ENCODE measurements at places on chromosomes 1 and 21.

GRCh38 chr1:2833454-2834145 is 32.1 kb upstream of the TTC34 start:
- DNase-seq: no peak

DNA sequence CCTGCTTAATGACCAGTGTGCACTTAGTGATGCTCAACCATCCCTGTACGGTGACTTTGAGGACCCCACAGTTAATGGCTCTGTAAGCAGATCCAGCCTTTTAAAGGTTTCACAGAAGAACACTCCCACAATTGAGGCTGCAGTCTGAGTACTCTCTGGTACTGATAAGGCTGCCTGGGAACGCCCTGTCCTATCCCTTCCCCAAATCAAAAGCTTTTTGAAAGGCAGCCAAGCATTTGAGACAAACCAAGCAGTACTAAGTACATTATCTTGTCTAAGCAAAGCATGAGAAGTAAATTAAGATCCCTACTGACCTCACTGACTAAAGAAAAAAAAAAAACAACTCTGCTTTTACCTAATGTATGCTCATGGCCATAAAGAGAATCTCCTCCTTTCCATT is 60.7 kb downstream of the SH3GLB1 start:
- no peak for DNase-seq

DNA sequence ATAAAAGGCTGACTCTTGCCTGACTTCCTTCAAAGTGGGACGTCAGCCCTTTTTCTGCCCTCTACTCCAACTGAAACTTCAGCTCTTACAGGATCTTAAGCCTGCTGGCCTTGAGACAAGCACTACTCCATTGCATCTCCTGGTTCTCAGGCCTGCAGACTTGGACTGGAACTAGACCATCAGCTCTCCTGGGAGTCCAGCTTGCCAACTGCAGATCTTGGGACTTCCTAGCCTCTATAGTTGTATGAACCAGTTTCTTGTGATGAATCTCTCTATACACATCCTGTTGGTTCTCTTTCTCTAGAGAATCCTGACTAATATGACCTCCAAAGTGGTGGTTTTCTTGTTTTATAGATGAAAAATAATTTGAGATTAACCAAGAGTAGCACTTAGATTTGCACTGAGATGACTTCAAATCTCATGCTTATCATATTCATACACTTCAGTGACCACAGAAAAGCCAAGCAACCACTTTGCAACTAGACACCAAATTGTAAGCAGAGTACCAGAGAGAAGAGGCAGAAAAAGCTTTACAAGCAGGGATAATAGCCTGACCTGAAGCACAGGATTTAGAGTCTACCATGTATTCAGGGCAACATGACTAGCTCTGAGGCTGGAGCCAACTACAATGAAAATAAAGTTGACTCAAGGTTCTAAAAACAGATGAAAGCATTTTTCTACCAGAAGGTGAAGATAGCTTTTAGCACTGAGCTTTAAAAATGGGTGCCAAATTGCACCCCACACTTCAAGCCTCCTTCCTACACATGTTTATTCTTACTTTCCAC is 661.3 kb upstream of the USP24 start:
- no peak for DNase-seq

- no peak for DNase-seq
Observed at GRCh38 chr1:231019711-231020110, 20.3 kb downstream of the FAM89A start.

GRCh38 chr1:113835686-113836290 is 23.5 kb upstream of the RSBN1 start:
- peak; percentile 33 for DNase-seq

- DNase-seq: no peak
Observed at GRCh38 chr21:28196981-28197380, 795.7 kb downstream of the LTN1 start.

DNA sequence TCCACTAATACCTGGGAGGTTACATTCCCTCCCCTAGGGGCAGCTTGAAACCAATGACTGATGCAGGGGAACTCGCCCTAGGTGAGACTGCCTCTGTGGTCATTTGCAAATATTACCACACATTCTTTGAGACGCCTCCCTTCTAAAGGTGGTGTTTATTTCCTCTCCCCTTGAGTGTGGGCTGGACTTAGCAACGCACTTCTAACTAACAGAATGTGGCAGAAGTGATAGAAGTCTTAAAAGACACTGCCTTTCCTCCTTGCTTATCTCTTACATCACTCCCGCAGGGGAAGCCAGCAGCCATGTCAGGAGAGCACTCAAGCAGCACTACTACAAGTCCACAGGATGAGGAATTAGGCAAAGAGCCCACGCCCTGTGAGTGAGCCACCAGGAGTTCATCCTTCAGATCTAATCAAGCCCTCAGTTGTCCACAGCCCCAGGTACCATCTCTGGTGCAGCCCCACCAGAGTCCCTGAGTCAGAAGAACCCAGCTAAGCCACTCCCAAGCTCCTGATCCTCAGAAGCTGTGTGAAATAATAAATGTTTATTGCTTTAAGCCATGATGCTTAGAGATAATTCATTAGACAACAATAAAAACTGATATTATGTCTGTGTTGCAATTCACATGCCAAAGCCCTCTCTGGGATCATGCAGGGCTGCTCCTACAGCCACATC is 14.8 kb upstream of the MATN1 start:
- no peak for DNase-seq

DNA sequence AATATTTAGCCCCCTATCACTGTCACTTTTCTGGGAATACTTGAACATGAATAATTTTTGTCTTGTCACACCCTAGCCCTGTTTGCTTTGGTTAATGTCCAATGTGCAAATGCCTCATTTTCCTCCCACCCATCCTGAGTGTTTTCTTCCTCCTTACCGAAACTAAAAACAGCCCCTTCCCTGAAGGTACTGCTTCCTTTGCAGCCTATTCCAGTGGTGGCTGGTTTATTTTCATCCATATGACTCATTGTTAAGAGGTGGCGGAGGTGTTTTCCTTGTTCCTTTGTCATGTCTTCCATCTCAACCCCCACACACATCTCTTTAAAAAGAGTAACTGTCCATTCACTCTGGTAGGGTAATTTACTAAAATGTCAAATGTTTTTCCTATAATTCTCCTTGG is 40.4 kb downstream of the CD55 start:
- DNase-seq: no peak

- DNase-seq: peak; percentile 73
Observed at GRCh38 chr1:23524716-23525401, 6.2 kb downstream of the E2F2 start.

GRCh38 chr21:33255404-33255803 is 10.8 kb upstream of the IL10RB start:
- no peak for DNase-seq

GRCh38 chr1:193791746-193792145 is 605.3 kb upstream of the B3GALT2 start:
- DNase-seq: no peak

- DNase-seq: no peak
Observed at GRCh38 chr21:28683982-28684752, 308.5 kb downstream of the LTN1 start.

- DNase-seq: no peak
Observed at GRCh38 chr1:224831501-224831900, 98.0 kb upstream of the DNAH14 start.

GRCh38 chr1:29576510-29576909 is 340.2 kb downstream of the PTPRU start:
- no peak for DNase-seq

GRCh38 chr1:54569339-54569738 is 21.3 kb downstream of the ACOT11 start:
- no peak for DNase-seq

GRCh38 chr1:29208442-29208841 is 22.3 kb downstream of the MECR start:
- DNase-seq: no peak

DNA sequence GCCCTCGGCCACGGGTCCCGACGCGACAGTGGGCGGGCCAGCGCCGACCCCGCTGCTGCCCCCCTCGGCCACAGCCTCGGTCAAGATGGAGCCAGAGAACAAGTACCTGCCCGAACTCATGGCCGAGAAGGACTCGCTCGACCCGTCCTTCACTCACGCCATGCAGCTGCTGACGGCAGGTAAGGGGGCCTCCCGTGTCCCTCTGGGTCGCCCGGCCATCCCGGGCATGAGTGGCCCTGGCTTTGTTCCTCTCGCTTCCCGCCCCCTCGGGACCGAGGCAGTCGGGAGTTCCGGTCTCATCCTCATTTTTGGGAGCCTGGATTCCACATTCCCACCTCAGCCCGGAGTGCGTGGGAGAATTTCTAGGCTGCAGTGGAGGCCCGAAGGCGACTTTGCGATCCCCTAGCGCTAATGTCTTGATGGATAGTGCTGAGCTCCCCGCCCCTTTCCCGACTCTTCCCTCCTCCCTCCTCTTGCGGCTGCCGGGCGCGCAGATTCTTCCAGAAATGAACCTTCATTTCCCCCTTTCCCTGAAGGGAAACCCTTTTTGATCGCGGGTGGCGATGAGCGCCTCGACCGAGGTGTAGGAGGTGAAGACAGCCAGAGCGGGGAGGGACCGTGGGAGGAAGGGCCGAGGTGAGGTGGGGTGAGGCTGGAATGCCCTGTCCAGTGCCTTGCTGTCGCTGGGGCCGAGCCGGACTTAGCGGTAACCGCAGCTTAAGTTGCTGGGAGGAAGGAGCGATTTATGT is 705 bp downstream of the KHDRBS1 start:
- DNase-seq: peak; percentile 50

DNA sequence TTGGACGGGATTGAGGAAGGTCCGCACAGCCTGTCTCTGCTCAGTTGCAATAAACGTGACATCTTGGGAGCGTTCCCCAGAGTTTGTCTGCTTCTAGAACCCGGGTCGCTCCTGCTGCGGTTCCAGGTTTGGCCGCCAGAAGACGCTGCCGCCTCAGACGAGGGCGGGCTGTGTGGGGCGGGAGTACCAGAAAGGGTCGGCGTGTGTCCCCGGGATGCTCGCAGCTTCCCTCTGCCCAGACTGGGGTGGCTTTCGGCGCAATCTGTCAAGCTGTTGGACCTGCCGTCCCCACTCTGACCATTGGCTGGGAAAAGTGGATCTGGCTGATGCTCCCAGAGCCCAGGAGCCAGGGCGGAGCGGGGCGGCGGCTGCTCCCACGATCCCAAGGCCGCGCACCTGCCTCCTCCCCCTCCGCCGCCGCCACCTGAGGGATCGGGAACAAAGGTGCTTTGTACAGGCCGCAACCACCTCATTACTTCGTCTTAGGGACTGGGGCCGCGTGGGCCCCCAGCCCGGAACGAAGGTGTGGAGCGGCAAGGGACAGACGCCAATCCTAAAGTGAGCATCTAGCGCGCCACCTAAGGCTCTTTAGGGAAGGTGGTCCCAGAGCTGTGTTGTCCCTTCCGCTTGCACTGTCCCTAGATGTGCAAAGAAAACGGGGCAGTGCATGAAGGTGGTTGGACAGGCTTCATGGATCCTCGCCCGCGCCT is 683 bp upstream of the EFNA4 start:
- peak; percentile 88 for DNase-seq

DNA sequence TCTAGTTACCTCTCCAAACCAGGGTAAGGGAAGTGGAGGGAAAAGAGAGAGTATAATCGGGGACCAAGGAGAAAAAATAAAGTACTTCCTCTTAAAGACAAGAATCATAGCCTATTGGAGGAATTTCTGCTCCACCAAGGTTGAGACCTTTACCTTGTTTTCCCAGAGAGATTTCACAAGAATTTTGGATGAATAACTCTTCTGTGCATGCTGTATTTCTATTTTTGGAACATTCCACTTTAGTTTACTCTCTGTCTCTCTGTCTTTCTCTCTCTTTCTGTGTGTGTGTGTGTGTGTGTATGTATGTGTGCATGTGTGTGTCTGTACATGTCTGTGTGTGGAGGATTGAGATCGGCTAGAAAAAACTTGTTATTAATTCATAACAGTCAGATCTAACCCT is 318.4 kb upstream of the RGS18 start:
- DNase-seq: no peak

GRCh38 chr1:43058545-43059360 is 100.1 kb upstream of the SLC2A1 start:
- peak; percentile 44 for DNase-seq

GRCh38 chr1:39933956-39934941 is 20.7 kb upstream of the MFSD2A start:
- DNase-seq: no peak

DNA sequence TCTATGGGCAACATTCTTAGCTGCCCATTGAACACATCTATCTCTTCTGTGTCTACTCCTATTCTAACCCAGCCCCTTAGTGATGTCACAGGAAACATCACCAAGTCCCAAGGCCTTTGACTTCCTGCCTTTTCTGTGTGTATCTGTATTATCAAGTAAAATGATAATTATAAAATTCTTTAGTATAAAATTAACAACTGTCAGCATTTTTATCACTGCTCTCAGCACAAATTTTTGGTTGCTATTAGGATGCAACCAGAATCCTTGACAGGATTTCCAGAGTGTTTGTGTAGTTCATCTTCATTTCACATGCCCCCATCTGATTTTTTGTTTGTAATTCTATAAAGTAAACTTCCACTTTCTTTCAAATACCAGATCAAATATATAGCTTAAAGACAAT is 33.8 kb downstream of the OR10Z1 start:
- DNase-seq: no peak

DNA sequence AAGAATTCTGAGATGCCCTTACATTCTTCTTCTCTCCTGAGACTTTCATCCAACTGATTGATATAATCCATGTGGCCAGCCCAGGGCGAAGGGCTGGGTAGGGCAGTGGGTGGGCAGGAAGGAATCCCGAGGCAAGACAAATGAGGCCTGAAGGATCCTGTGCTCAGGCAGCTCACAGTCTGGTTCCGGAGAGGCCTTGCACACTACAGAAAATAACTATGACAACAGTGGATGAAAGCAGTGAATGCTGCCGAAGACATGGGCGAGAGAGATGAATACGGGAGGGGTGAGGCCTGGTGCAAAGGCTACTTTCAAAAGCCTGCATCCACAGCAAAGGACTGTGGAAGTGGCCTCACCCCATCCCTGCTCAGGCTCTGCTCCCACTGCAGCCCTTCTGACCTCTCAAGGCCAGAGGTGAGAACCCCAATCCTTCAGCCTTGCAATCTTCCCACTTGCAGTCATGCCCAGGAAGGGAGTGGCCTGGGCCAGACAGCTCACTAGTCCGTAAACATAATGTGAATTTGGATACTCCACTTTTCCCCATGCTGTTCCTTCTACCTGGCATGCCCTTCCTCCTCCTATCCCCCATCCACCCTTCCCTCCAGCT is 183.7 kb upstream of the EDN2 start:
- DNase-seq: no peak

DNA sequence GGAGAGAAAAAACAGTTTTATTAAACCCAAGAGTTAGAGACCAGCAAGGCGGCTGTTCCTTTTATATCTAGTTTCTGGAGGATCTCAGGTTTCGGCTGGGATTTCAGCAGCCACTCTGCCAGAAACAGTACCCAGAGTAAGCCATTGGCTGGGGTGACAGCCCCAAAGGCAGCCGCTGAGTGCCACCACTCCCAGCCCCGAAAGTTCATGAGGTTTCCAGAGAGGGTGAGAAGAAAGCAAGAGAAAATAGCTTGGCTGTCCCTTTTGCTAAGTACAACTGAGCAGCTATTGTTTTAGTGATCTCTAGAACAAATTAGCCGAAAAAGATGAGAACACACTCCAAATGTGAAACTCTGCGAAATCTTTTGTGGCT is 1.2 kb downstream of the SH3BGR start:
- no peak for DNase-seq

DNA sequence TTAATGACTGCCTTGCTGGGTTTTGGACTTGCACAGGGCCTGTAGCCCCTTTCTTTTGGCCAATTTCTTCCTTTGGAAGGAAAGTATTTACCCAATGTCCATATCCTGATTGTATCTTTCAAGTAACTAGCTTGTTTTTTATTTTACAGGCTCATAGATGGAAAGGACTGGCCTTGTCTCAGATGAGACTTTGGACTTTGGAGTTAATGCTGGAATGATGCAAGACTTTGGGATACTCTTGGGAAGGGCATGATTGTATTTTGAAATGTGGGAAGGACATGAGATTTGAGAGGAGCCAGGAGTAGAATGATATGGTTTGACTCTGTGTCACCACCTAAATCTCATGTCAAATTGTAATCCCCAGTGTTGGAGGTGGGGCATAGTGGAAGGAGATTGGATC is 140.1 kb downstream of the C1orf94 start:
- DNase-seq: no peak
